ENCODE measurements at places on chromosomes 4 and X. TPM values are rescaled to one million over a fixed set of nuclear protein-coding genes. Genes with fewer than 3 reads are reported as not detected.

The ITIH6 gene
- total RNA-seq: not detected

The P2RY10 gene
- not detected for total RNA-seq

The TBX22 gene
- 8.4 TPM for total RNA-seq

The TEX13C gene
- total RNA-seq: not detected

The COX18 gene
- total RNA-seq: 27.4 TPM

The NHS gene
- total RNA-seq: 11.9 TPM

The CTSO gene
- total RNA-seq: 35.5 TPM

The UGT2B11 gene
- 0.92 TPM for total RNA-seq

The EOLA1 gene
- 12.9 TPM for total RNA-seq

The CXCL9 gene
- 0.75 TPM for total RNA-seq

The TNMD gene
- not detected for total RNA-seq
